ENCODE measurements at places on chromosomes 5 and 9.
A peak's percentile ranks its signal among the peaks of the same experiment; 100 is the strongest.

DNA sequence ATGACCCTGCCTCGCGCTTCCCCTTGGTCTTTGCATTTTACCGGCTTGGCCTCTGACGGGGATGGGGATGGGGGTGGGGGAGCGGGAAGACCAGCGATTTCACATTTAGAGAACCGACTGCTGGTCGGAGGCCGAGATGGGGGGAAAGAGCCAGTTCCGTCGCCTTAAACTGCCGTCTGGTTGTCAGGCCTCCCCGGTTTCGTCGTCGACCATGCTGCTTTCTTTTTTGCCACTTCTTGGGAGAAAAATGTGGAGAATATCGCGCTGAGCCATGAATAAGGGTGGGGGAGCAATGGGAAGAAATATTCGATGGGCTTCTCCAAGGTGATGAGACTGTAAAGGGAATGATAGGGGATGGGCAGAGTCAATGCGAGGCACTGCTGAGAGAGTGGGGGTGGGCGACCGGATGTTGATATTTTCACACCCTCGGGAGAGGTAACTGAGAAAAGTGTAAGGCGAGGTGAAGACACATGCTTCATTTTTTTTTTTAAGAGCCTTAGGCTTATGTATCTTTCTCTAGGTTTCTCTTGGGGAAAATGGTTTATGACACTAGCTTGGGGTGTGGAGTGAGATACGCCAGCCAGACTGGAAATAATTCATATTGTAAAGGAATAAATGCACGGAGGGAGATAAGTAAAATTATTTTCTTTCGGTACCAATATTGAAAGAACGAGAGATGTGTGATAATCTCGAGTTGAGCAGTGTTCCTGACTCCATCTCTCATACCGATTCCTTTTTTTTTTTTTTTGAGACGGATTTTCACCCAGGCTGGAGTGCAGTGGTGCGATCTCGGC lies 1.1 kb downstream of the KIF2A start:
- DNase-seq: peak; percentile 22

- no peak for DNase-seq
These were observed 311.5 kb upstream of the PTGER4 start for GRCh38 chr5:40368200-40368599.

- no peak for DNase-seq
These were observed 62.3 kb downstream of the RIGI start for GRCh38 chr9:32463500-32464293.

- no peak for DNase-seq
These were observed 15.0 kb upstream of the SREK1 start for GRCh38 chr5:66129144-66129543.

- no peak for DNase-seq
These were observed 257.1 kb downstream of the FBXL7 start for GRCh38 chr5:15757103-15757502.

All from Caki2 (cell line).